Left lobe of liver (tissue), 2 donors: ENCODE measurements at places on chromosomes 4 and X. TPM values are rescaled to one million over a fixed set of nuclear protein-coding genes. Genes with fewer than 3 reads are reported as not detected.
A peak's percentile ranks its signal among the peaks of the same experiment; 100 is the strongest.

- no peak for DNase-seq
Measured at GRCh38 chr4:175891231-175891630, 79.2 kb upstream of the GPM6A start.

GRCh38 chrX:72142094-72142793 is 10.5 kb upstream of the RTL5 start:
- DNase-seq = no peak

- peak; percentile 70 for DNase-seq
Measured at GRCh38 chr4:7630568-7631287, 196.0 kb upstream of the PSAPL1 start.

Gene TCEAL2
- not detected for total RNA-seq

Gene CDKL2
- 0.13 TPM for total RNA-seq

- DNase-seq = no peak
Measured at GRCh38 chr4:91488946-91489345, 814.8 kb upstream of the GRID2 start.

Gene SSX1
- 0.13 TPM for total RNA-seq

Gene PABPC1L2A
- total RNA-seq = not detected

- DNase-seq = no peak
Measured at GRCh38 chr4:128470492-128471053, 183.0 kb upstream of the PGRMC2 start.

Gene NAP1L2
- total RNA-seq = 0.55 TPM

DNA sequence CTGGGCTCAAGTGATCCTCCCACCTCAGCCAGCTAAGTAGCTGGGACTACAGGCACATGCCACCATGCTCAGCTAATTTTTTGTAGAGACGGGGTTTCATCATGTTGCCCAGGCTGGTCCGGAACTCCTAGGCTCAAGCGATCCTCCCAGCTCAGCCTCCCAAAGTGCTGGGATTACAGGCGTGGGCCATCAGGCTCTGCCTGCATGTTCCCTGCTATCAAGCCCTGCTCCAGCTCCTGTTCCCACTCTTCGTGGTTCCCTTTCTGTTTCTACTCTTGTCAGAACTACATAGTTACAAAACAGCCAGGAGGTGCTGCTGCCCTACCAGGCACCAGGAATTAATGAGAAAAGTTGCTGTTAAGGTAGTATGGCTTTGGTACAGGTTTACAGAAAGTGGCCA is 8.7 kb downstream of the TIMP1 start:
- no peak for DNase-seq

Gene RHOH
- total RNA-seq = 0.70 TPM

Gene FATE1
- not detected for total RNA-seq

- DNase-seq = no peak
Measured at GRCh38 chrX:148265829-148266228, 234.6 kb upstream of the AFF2 start.

DNA sequence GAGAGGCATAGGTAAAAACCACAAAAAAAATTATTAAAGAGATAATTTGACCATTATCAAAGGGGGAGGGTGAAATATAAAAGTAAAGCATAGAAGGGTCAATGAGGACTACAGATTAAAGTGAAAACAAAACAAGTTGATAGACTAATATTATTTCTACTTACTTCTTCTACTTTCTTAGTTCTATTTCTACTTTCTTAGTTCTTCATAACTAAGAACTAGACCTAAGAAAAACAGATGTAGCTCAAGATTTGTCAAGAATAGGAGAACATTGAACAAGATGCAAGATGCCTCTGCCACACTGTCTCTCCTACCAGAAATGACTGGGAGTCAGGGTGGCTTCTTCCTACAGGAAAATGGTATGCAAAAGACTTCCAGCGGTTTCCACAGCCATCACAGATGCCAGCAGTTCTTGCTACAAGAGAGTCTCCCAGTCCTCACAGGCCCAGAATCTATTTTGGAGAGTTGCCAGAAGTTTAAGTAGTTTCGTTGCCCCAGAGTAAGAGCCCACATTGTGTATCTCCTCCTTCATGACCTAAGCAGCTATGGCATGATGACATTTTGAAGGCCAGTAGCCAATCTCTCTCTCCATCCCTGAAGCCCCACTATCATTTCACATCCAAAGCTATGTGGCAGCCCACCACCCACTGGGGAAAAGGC is 42.9 kb upstream of the DDX60 start:
- no peak for DNase-seq

Gene SSX4
- not detected for total RNA-seq

GRCh38 chr4:13276357-13276756 is 207.8 kb downstream of the RAB28 start:
- DNase-seq = no peak

DNA sequence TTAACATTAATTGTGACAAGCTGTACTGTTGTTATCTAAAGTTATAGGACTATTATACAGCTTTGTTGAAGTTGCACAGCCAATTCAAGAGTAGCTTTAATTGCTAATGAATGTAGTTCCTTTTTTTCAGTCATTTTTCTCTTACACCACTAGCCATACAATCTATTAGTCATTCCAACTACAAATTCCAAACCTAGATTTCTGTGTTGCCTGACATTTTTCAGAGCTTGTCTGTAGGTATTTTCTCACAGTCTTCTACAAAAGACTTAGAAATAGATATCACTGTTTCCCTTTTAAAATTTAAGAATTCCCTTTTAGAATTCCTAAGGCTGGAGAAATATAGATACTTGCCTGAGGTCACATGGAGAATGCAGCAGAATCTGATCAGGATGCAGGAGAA is 307.0 kb upstream of the HS3ST1 start:
- DNase-seq = no peak

Gene TMPRSS11B
- total RNA-seq = not detected

DNA sequence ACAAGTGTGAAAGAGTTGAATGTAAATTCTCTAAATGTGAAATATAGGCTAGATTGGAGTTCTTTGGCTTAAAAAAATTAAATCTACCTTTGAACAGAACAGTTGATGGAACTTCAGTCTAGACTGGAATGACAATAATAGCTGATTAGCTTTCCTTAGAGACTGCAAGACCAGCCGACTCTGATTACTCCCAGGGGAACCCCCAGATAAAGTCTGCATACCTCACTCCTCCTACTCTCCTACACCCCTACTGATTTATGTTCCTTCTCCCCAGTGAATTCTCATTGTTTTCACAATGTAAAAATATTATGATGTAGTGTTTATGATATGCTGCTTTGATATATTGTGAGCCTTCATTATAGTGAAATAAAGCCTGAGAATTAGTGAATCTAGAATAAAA is 241.3 kb downstream of the CFAP299 start:
- no peak for DNase-seq

GRCh38 chr4:114349543-114350175 is 248.9 kb upstream of the UGT8 start:
- DNase-seq = no peak

DNA sequence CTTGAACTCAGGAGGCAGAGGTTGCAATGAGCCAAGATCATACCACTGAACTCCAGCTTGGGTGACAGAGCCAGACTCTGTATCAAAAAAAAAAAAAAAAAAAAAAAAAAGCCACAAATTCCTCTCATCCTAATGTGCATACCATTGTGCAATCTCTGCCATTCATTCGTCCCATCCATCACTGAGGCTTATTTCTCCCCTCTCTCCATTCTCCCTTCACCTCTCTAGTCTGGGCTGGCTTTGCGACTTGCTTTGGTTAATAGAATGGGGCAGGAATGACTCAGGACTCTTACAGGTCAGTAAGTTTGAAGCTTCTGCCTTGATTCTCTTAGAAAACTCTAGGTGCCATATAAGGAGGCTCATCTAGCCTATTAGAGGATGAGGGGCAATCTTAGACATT is 60.3 kb upstream of the DDX3X start:
- no peak for DNase-seq

Gene ELF4
- 1.4 TPM for total RNA-seq
